ENCODE measurements at places on chromosomes 6 and 20.

GRCh38 chr6:6649824-6650349 is 61.4 kb downstream of the LY86 start:
- no peak for DNase-seq

GRCh38 chr6:113802779-113803178 is 54.4 kb upstream of the MARCKS start:
- no peak for DNase-seq

DNA sequence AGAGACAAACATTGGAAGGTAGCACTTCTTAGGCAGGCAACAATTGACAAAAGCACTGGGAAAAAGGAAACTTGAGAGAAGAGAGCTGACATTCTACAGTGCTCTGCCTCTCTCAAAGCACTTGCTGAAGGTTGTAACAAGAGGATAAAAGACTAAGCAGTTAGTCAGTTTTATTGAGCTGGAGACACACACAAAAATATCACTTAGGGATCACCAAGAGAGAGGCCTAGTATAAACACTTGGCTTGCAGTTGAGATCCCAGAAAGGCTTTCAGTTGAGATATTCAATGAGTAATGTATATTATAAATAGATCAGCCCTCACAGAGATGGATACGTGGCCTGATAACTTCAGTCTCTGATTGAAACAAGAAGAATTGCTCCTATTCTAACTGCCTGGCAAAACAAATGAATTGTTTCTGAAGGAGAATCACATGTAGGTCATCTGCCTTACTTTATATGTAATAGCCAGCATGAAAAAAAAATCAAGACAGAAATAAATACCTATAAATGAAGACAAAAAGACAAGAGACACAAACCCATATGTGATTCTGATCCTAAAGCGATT is 747.2 kb upstream of the MAN1A1 start:
- no peak for DNase-seq

DNA sequence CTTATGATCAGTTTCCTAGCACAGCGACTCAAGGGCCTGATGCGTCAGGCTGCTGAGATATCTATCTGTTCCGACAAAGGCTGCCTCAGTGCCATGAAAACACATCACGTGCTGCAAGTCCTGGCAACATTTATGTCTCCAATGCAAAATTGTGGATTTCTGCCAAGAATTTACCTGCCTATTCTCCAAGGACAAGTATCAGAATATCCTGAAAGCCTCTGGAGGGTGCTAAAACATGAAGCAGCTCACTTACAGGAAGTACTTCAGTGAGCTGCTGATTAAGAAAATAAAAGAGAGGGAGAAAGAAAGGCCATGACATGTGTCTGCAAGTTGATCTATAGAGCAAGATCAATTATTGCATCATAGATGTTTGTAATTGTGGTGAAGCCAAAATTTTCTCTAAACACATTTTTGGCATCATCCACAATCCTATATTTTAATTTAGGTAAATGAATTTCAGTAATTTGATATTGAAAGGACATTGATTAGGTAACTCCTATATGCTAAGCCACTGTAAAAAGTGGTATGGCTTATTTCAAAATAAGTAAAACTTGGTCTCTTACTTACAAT is 25.8 kb upstream of the TPBG start:
- peak; percentile 11 for DNase-seq

DNA sequence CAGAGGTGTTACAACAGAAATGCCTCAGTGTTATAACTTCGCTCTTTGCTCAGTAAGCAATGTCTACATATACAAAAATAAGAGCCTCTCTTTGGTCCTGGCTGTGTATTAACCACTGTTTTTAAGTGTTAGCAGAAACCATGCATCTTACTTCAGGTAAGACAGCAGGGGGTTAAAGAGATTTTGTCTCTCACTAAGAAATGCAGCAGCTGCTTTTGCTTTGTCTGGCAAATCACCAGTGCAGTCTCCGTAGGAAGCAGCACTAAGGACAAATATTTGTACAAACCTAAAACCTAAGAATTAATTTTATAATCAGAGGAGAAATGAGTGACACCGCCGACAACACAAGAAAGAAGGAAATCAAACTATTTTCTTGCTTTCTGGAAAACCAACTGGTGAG is 758 bp downstream of the SMIM28 start:
- no peak for DNase-seq

DNA sequence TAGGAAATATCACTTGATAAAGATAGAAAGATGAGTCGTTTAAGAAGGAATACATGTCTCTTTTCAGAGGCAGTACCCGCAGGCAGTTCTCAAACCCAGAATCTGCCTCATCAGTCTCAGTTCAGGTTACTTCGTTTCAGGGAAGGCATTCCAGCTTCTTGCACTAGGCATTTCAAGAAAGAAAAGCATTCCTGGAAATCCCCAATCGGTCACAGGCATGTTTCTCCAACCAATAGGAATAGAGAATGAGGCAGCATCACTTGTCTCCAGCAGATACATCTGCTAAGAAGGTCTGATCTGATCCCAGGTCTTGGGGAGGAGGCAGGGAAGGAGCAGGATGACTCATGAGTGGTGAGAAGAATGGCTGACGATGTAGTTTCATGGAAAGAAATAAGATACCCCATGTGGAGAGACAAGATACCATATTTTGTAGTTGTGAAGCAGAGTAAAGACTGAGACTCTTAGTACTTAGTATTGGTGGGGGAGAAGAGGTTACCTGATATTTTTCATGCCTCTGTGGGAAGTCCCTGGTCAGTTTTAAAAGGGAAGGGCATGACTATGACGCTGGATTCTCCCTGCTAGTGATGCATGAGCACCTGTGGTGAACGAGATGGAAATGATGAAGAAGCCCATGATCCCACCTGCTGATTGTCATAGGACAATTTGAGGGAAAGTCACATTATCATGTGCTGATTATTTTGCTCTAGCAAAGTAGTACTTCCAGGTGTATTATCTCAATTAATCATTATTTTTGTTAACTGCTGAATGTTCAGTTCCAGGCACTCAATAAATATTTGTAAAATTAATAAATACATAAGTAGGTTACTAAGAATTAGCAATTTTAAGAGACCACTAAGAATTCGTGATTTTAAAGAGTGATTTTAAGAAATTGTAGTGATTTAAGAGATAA is 20.3 kb upstream of the HLA-DRB1 start:
- peak; percentile 58 for DNase-seq

DNA sequence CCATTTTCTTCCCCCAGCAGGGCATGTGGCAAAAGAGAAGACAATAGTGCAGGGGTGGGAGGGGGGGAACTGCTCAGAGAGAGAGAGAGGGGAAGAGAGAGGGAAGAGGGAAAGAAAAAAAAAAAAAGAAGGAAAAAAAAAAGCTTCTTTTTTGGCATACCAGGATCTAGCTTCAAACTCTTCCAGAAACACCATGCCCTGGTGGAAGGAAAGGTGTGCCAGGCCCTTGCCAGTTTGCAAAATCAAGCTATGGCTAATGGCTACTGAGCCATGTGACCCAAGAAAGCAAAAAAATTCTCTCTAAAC is 326 bp downstream of the ZMYND8 start:
- no peak for DNase-seq

DNA sequence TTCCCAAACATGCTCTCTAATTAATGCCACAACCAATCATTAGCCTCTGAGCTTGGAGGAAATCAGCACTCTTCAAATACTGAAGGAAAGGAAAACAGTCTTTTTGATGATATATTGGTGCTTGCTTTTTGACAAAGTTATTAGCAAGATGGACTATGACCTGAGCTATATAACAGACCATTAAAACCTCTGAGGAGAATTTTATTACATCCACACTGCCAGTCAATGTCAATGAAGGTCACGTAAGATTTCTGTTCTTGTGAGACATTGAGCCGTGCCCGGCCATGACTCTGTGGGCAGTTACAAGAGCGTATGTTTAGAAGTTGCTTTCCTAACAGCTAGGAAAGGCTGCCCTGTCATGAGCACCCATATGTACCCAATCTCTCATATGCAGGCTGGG is 659.0 kb downstream of the UTRN start:
- DNase-seq, result no peak

DNA sequence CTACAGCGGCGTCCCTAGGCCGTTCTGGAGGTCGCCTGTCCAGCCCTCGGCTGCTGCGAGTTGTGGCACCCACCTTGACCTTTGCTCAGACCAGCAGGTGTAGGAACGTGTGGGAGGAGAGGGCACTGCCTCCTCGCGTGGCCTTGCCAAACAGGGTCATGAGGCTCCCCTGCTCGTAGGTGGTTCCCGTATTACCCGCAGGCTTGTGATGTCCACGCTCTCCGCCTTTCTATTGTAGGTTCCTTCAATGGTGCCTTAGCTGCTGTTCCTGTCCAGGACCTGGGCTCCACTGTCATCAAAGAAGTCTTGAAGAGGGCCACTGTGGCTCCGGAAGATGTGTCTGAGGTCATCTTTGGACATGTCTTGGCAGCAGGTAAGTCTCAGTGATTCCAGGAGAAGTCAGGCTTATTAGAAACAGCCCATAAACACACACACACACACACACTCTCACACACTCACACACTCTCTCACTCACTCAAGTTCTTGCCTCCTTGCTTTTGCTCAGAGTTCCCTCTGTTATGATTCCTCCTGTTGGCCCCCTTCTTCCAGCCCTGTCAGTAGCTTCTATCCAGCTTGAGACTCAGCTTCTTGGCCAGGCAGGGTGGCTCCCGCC is 942 bp downstream of the ACAT2 start:
- DNase-seq, result peak; percentile 5

GRCh38 chr6:41594766-41595165 is 43.5 kb upstream of the MDFI start:
- DNase-seq, result no peak

- no peak for DNase-seq
Measured at GRCh38 chr6:105867821-105868220, 218.3 kb upstream of the PRDM1 start.

- peak; percentile 11 for DNase-seq
Measured at GRCh38 chr6:77786935-77787629, 134.2 kb downstream of the MEI4 start.

DNA sequence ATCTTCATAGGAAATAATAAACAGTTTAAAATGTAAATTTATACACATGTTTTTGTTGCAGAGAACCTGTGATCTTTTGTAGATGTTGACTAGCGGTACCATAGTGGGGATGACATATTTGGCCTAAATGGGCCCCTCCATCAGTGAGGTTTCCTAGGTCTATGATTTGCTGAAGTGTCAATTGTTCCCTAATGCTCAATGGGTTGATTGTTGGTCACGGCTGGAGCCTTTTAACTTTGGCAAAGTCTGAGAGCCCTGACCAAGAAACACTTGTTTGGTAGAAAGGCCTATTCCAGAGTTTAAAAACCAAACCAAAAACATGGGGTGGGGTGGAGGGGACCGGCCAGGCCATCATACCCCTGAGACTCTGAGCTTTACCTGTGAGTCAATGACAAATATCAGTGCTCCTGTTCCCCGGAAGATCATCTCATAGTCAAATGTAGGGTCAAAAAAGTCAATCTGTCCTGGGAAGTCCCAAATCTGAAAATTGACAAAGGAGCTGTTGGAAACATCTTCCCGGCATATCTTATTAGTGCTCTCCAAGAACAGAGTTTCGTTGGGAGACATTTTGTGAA is 25.1 kb downstream of the RRAGD start:
- no peak for DNase-seq

- DNase-seq, result no peak
Measured at GRCh38 chr20:50563133-50563944, 53.2 kb downstream of the PTPN1 start.

GRCh38 chr6:85756982-85757381 is 114.3 kb upstream of the SYNCRIP start:
- DNase-seq, result peak; percentile 22

- DNase-seq, result no peak
Measured at GRCh38 chr6:158322724-158323560, 10.7 kb downstream of the TULP4 start.

GRCh38 chr6:32972353-32973143 is 4.2 kb downstream of the BRD2 start:
- DNase-seq, result no peak

- no peak for DNase-seq
Measured at GRCh38 chr20:35290887-35291417, 1.3 kb downstream of the FAM83C start.

- DNase-seq, result no peak
Measured at GRCh38 chr6:122953766-122954165, 42.3 kb upstream of the CLVS2 start.

DNA sequence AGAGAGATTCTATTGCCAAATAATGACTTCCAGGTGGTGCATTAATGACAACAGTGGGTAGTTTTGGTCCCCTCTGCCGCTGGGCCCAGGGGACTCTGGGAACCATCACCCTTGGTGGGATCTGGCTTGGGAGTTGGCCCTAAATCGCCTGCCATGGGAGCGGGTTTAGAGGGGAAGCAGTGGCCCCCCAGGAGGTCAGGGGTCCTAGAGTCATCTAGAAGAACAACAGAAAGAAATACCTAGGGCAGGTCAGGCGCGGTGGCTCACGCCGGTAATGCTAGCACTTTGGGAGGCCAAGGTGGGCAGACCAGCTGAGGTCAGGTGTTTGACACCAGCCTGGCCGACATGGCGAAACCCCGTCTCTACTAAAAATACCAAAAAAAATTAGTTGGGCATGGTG is 17.8 kb upstream of the ARFGEF2 start:
- no peak for DNase-seq

- no peak for DNase-seq
Measured at GRCh38 chr6:12576389-12576788, 140.2 kb upstream of the PHACTR1 start.

GRCh38 chr6:14423330-14423729 is 305.8 kb downstream of the CD83 start:
- no peak for DNase-seq

DNA sequence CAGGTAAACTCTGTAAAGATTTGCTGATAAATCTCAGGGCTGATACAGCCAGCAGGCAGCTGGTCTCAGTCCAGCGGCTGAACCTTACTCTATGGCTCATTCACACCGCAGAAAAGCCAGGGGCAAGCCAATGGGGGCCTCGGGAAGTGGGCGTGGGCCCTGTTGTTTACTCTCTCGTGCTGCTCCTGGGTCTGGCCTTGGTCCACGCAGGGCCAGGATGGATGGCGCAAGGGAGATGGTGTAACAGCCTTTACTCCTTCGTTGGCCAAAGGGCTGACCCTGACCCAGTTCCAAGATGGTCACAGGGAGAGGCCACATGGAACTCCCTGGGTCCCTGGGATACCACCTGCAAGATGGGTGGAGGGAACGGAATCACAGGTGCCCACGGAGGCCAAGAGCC is 16.2 kb downstream of the KCNK17 start:
- DNase-seq, result no peak

- DNase-seq, result no peak
Measured at GRCh38 chr20:11972478-11972877, 54.8 kb downstream of the BTBD3 start.

Data from iPS-NIHi11 (cell line).